ENCODE measurements at places on chromosomes 6 and 20.

GRCh38 chr6:66772800-66773199 lies 1065.8 kb upstream of the EYS start:
- no peak for DNase-seq

DNA sequence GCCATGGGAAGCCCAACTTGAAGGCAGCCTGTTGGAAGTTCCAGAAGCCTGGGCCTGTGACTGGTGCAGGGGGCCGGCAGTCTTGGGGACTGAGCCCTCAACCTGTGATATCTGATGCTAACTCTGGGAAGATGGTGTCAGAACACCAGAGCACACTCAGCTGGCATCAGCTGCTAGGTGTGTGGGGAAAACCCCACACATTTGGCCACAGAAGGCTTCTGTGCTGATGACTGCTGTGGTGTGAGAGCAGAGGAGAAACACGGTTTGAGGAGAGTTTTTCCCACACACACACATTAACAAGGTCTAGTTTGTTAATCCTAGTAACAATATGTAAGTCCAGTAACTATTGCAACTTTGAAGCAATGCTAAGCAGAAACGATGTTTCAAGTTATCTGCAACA lies 78.0 kb downstream of the PSMB1 start:
- no peak for DNase-seq

- DNase-seq, result no peak
These were observed 78.2 kb downstream of the PSMG4 start for GRCh38 chr6:3336859-3337515.

GRCh38 chr6:15341311-15342001 lies 95.6 kb downstream of the JARID2 start:
- no peak for DNase-seq

GRCh38 chr6:80501636-80502035 lies 395.2 kb downstream of the BCKDHB start:
- DNase-seq, result no peak
